EH (cell line): ENCODE measurements at places on chromosomes 7 and 10.

GRCh38 chr10:15265558-15265957 lies 97.1 kb upstream of the NMT2 start:
- DNase-seq = no peak

DNA sequence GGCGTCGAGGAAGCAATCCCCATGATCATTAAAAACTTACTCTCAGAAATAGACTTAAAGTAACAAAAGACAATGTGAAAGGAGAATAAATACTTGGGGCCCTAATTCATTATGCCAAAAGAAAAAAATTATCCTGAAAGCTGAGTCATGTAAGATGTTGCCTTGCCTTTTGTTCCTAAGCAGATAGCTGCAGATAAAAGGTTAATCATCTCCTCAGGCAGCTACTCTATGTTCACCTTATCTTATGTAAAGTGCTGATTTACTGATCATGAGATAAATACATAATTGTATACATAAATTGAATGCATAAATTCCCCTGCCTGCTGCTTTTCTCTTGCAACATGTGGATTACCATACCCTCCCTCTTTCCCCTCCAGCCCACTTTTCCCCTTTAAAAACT lies 28.1 kb upstream of the CREB3L2 start:
- no peak for DNase-seq

DNA sequence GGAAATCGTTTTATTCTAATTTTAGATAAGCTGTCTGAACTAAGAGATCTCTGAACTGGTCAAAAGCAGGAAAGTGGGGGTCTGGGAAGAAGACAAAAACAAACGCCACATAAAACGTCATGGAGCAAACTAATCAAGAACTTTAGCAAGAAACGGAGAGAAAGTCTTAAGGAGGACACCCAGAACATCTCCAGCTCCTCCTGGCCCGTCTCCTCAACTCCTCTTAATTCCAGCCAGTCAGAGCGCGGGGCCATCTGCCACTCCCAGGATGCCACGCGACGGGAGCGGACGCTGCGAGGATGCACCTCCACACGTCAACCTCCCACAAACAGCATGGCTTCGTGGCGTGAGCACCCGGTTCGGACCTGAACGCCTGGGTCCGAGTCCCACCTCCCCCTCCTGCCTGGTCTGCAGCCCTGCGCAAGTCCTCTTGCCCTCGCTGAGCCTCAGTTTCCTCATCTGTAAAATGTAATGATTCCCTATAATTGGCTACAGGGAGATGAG lies 598 bp downstream of the MMS19 start:
- peak; percentile 87 for DNase-seq

GRCh38 chr10:112816033-112816430 lies 134.0 kb upstream of the TCF7L2 start:
- no peak for DNase-seq

GRCh38 chr7:32536016-32536415 lies 40.7 kb downstream of the AVL9 start:
- DNase-seq = no peak

- DNase-seq = peak; percentile 36
These were observed 18.2 kb downstream of the SEC31B start for GRCh38 chr10:100501423-100501822.

DNA sequence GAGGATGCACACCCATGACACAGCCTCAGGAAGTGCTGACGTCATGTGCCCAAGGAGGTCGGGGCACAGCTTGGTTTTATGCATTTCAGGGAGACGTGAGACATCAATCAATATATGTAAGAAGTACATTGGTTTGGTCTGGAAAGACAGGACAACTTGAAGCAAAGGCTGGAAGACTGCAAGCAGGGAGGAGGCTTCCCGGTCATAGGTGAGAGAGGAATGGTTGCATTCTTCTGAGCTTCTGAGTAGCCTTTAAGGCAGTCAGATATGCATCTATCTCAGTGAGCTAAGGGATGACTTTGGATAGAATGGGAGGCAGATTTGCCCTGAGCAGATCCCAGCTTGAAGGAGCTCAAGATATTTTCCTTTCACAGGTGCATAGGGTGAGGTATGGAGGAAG lies 349.5 kb downstream of the TYW1 start:
- DNase-seq = no peak

GRCh38 chr7:8205537-8205936 lies 56.4 kb downstream of the ICA1 start:
- DNase-seq = no peak

- DNase-seq = peak; percentile 77
These were observed 48.8 kb upstream of the MYL10 start for GRCh38 chr7:101677797-101678479.

DNA sequence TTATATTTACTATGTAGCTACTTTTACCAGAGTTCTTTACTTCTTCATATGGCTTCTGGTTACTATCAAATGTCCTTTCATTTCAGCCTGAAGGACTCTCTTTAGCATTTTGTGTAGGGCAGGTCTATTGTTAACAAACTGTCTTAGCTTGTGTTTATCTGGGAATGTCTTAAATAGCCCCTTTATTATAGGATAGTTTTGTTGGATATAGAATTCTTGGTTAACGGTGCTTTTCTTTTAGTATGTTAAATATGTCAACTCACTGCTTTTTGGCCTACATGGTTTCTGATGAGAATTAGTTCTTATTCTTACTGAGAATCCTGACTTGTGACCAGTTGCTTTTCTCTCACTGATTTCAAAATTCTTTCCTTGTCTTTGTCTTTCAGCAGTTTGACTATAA lies 169.0 kb downstream of the ADK start:
- DNase-seq = no peak

DNA sequence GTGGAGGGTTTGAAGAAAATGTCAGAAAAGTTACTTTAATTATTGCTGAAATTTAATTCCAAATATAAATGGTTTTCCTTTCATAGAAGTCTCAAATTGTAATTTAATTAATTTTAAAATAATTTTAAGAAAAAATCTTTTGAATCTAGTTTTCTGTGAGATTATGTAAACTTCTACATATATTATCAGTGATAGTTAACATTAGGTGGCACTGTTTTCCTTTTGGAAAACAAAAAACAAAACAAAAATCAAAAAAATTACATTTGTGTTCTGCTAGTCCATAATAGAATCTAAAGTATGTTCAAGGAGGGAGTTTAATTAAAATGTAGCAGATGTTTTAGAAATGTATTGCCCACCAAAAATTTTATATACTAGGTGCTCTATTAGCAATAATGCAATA lies 1456.7 kb downstream of the REEP3 start:
- no peak for DNase-seq

- DNase-seq = no peak
These were observed 857.3 kb upstream of the ZWINT start for GRCh38 chr10:57218382-57218781.

DNA sequence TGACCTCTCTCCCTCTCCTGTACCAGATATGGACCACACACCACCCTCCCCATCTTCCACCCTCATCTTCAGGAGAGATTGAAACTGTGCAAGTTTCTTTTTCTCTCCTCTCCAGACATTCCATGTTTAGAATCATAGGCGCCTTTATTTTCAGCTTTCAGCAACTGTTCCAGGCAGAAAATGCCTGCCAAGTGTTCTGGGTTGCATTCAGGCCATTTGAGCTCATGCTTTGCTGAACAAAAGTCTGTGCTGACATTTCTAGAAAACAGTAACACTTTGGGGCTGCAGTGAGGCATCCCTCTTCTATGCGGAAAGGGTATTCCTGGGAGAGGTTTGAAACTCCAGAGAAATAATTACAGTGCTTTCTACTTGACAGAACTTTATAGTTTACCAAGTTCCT lies 361.7 kb downstream of the GPAM start:
- DNase-seq = no peak

DNA sequence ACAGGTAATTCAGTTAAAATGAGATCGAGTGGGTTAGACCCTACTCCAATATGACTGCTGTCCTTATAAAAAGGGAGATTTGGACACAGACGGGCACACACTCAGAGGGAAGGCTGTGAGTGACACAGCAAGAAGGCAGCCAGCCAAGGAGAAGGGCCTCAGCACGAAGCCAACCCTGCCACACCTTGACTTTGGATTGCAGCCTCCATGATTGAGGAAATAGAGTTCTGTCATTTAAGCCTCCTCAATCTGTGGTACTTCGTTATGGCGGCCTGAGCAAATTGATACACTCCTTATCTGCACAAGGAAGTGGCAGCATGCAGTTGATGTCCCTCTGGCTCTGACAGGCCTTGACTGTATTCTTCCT lies 43.8 kb downstream of the SH2D4B start:
- no peak for DNase-seq

DNA sequence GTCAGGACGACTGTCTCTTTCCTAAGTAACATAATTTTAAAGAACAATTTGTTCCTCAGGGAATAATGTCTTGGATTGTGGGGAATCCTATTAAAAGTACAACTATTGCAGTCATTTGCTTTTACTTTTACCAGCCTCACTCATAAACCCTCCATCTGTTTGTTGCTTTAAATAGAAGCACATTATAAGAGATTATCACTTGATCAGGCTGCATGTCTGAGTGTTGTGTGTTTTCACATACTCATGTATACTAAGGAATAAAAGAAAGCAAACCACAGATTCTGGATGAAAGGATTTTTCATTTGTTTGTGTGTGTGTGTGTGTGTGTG lies 1077.8 kb downstream of the KCNMA1 start:
- DNase-seq = peak; percentile 82

DNA sequence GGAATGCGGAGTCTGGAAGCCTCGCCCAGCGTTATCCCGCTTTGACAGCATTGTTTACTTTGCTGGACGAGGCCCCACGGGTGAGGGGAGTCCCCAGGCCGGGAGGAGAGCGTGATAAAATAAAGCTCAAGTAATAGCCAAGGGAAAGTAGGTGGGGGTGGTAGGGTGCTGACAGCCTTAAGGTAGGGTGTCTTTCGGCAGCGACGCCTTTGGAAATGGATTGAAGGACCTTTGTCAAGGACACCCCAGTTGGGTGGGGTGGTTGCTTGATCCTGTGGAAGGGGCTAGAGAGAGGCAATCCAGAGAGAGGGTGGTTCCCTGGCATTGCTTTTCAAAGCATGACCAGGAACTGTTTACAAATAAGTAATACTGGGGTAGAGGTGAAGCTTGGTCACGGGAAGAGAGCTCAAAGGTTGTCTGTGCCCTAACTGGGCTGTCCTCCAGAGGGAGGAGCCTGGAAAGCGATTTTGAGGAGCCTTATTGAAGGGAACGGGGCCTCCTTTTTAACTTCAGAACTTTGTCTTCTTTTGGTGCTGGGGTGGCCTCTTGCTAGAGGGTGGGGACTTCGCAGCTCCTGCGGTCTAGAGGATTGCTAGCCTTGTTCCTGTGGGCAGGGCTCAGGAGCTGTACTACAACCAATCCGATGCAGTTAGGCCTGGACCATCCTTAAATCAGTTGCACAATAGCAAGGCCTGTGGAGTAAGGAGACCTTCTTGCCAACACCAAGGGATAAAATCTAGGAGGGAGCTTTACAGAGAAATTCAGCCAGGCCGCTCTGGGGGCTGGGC lies 1.3 kb downstream of the EIF4EBP2 start:
- peak; percentile 97 for DNase-seq

- no peak for DNase-seq
These were observed 139.8 kb upstream of the NAMPT start for GRCh38 chr7:106424476-106425016.

DNA sequence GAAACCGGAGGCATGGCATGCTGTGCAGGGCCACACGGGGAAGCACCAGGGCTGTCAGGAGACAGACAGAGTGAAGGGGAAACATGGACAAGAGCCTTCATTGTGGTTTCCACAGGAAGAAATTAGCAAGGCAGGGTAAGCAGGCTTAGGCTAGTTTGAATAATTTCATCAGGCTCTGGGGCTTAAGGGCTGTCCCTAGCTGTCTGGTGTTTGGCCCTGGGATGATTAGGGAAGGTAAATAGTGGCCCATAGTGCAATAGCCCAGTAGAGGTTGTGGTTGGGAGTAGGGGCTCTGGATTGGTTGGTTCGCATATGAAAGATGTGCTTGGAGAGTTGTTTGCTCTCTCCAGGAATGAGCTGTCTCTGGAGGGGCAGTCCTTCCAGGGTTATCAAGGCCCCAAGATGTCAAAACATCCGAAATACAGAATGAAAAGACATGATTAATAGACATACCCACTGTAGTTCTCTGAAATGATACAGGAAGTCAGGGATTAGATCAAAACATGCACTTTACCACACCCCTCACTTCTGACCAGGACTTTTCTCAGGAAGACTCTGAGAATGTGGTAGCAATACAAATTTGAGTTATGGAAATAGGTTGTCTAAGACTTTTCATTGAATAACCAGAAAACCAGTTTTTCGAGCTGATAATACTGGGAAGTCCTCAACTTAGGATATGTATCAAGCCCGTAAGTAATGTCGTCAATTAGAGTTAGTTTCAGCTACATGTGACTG lies 224.9 kb upstream of the NFE2L3 start:
- no peak for DNase-seq

- no peak for DNase-seq
These were observed 577.7 kb upstream of the AUTS2 start for GRCh38 chr7:69020536-69020935.

GRCh38 chr7:1447551-1448244 lies 11.6 kb downstream of the MICALL2 start:
- DNase-seq = peak; percentile 15

DNA sequence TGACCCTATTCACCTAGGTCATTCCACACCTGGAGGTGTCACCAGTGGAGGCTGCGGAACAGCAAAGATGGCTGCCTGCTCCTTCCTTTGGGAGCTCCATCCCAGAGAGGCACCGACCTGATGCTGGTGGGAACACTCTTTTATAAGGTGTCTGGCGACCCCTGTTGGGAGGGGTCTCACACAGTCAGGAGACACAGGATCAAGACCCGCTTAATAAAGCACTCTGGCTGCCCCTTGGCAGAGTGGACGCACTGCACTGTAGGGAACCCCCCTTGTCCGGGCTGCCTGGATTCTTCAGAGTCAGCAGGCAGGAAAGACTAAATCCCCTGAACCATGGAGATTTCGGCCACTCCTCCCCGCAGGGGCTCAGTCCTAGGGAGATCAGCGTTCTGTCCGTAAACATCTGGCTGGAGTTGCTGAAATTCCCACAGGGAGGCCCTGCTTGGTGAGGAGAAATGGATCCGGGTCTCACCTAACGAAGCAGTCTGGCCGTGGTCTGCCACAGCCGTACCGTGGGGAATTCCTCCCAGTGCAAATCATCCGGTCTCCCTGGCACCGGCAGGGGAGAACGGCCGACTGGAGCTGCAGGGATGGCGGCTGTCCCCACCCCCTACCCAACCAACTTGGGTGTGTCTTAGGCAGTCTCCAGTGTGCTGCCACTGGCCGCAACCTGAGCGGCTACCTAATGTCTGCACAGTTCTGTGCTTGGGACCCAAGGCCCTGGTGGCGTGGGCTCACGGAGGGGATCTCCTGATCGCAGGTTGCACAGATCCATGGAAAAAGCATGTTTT lies 66.1 kb downstream of the LSMEM1 start:
- DNase-seq = peak; percentile 16

- DNase-seq = peak; percentile 28
These were observed 151.1 kb downstream of the DKK1 start for GRCh38 chr10:52465202-52465601.

GRCh38 chr10:10677479-10677878 lies 340.2 kb upstream of the CELF2 start:
- peak; percentile 45 for DNase-seq
